ENCODE measurements at places on chromosomes 7 and 10.

DNA sequence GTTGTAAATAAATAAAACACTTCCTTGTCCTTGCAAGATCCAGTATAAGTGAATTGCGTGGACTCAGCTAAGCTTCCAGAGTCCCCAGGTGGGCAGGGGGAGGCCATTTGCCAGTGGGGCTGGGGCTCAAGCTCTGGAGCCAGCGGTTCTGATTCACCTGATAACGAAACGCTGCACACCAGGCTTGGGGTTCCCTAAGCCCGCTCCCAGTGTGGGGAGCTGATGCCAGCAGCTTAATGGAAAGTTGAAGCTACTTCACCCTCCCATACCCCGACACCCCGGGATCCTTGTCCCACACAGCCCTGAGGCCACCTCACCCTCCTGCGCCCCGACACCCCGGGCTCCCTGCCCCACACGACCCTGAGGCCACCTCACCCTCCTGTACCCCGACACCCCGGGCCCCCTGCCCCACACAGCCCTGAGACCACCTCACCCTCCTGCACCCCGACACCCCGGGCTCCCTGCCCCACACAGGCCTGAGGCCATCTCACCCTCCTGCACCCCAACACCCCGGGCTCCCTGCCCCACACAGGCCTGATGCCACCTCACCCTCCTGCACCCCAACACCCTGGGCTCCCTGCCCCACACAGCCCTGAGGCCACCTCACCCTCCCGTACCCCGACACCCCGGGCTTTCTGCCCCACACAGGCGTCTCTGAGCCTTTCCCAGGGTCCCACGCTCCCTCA lies 30.8 kb downstream of the FKBP6 start:
- DNase-seq, result no peak

GRCh38 chr10:839550-840205 lies 91.8 kb downstream of the LARP4B start:
- no peak for DNase-seq

- DNase-seq, result no peak
These were observed 31.5 kb downstream of the MTURN start for GRCh38 chr7:30166155-30166840.

GRCh38 chr7:77661816-77662215 lies 34.4 kb upstream of the RSBN1L start:
- DNase-seq, result no peak

DNA sequence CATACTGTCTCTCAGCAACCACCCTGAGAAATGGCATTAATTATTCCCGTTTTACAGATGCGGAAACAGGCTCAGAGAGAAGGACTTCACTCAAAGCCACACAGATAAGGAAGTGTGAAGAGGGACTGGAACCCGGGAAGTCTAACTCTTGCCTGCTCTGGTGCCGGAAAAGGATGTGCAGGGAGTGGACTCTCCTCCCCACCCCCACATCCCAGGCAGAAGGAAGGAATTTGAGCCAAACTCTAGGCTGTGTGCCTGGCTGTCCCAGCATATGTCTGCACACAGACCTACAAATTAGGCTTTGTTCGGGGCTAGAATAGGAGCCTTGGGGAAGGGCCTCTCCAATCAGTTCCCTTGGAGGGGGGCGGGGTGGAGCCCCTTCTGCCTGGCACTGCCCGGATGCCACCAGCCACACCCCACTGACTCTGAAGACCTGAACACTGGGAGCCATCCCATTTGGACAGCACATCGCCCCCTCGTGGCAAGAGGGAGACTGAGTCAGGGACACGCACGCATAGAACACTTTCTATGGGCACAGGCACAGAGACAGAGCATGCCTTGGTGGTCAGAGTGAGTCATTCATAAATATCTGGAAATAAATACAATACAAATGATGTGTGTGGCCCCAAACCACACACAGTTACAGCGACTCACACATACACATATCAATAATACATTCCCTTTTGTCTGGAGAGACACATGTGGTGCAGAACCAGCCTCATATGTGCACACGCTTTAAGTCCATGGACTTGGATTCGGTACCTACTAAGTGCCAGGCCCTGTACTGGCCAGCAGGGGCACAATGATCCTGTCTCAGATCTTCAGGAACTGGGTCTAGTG lies 13.1 kb downstream of the LZTS2 start:
- DNase-seq, result peak; percentile 54

GRCh38 chr10:97407211-97407951 lies 6.2 kb upstream of the RRP12 start:
- DNase-seq, result peak; percentile 28

GRCh38 chr10:78657163-78657861 lies 411.5 kb upstream of the ZMIZ1 start:
- DNase-seq, result peak; percentile 23

DNA sequence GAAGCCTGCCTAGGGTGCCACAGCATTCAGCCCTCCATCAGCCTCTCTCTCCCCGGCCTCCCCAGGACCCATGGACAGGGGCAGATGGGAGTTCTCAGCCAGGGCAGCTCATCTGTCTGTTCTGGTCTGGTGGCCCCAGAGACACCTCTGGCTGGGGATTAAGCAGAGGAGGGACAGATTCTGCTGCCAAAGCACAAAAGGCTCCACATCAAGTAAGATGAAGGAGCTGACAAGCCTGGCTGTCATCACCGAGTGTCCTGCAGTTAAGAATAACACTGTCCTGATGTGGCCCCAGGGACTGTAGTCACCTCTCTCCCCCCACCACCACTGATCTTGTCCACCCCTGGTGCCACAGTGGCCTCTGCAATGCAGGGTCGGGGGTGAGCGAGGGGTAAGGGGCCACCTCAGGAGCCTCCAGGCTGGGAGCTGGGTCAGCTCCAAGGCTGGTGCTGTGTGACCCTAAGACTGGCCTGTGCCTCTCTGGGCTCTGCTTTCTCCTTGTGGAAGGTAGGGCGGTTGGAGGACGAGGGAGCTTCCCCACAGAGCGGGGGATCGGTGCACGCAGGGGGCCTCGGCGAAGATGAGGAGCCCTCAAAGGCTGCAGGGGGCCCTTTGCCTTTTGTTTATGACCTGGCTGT lies 18.7 kb downstream of the C10orf105 start:
- no peak for DNase-seq

DNA sequence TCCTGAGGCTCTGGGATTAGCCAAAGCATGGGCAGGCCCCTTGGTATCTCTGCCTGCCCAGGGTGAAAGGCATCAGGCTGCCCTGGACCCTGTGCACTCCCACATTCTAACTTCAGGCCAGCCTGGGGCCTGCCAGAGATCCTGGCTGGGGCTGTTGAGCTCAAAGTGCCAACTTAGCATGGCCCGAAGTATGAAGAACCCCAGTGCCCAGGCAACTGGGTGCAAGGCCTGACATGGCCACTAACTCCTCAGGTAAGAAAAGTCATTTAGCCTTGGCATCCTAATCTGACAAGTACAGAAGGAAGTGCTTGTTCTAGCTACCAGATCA lies 43.2 kb downstream of the FAM53B start:
- no peak for DNase-seq

DNA sequence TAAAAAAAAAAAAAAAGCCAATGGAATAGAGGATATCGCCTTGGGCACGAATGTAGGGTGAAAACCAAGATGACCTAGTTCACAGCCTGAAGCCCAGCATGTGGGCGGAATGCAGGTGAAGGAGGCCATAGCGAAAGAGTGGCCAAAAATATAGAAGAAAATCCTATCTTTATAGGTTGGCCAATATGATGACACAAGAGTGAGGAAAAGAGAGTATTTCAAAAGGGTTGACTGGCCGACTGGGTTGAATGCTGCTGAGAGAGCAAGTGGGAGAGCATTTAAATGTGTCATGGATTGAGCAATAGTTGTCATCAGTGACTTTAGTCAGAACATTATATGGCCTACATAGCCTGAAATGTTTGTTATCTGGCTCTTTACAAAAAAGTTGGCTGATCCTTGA lies 17.2 kb upstream of the GLI3 start:
- DNase-seq, result no peak

GRCh38 chr7:26437003-26437532 lies 145.4 kb downstream of the SNX10 start:
- DNase-seq, result no peak

Measured in stimulated activated CD4-positive, alpha-beta T cell treated with anti-CD3 and anti-CD28 coated beads, Interleukin-15, amount 100 ng/mL, for 1 hour (primary cell).